NCI-H187 (cell line): ENCODE measurements at places on chromosomes 4 and X.

DNA sequence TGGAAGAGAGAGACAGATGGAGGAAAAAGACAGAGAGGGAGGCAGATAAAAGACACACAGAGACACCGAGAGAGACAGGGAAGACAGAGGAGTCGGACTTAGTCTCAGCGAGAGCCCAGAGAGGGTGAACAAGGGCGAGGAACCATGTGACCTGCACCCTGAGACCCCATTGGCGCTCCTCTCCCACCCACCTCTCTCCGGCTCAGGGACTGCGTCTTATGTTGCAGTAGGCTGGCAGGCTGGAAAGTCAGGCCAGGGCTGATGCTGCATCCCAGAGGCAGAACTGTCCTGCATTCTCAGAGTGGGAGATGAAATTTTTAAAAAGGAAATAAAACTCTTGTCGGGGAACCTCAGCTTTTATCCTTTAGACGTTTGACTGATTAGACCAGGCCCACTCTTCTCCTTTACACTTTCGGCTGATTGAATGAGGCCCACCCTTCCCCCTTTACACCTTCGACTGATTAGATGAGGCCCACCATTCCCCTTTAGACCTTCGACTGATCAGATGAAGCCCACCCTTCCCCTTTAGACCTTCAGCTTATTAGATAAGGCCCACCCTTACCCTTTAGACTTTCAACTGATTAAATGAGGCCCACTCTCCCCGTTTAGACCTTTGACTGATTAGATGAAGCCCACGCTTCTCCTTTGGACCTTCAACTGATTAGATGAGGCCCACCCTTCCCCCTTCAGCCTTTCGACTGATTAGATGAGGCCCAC lies 29.5 kb upstream of the IL3RA start:
- no peak for DNase-seq

- no peak for DNase-seq
Measured at GRCh38 chr4:183499389-183499788, 5.5 kb upstream of the ING2 start.

GRCh38 chrX:39144956-39145355 lies 343.7 kb downstream of the MID1IP1 start:
- no peak for DNase-seq

DNA sequence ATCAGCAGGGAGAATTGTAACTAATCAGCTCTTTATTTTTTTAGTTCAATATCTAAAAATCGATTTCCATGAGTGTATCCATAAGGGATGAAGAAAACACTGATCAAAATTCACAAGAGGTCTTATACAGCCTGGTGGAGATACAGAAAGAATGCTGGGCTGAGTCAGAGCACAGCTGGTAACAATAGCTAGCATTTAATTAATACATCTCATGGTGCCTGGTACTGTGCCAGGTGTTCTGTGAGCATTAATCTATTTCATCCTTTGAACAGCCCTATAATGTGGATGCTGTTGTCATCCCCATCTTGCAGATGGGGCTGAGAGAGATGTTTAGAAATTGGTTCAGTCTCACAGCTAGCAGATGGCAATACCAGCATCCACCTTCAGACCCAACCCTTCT lies 250.9 kb upstream of the RPS6KA3 start:
- no peak for DNase-seq

DNA sequence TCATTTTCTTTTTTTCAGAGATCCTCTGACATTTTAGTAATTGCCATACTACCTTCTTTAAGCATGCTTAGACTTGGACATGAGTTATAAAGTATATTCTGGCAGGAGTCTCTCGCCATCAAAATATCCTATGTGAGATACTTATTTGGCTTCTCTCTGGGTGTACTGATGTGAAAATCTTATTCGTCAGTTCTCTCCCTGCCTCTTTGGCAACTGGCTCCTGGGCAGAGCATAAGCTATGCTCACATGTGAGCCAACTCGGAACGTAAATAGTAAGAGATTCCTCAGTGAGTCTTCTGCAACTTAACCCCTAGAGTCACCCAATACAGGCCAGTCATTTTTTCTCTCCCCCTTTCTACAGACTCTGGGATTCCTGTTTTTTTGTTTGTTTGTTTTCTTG lies 91.6 kb downstream of the MAGEB17 start:
- no peak for DNase-seq
